ENCODE measurements at places on chromosomes 3 and 15.

DNA sequence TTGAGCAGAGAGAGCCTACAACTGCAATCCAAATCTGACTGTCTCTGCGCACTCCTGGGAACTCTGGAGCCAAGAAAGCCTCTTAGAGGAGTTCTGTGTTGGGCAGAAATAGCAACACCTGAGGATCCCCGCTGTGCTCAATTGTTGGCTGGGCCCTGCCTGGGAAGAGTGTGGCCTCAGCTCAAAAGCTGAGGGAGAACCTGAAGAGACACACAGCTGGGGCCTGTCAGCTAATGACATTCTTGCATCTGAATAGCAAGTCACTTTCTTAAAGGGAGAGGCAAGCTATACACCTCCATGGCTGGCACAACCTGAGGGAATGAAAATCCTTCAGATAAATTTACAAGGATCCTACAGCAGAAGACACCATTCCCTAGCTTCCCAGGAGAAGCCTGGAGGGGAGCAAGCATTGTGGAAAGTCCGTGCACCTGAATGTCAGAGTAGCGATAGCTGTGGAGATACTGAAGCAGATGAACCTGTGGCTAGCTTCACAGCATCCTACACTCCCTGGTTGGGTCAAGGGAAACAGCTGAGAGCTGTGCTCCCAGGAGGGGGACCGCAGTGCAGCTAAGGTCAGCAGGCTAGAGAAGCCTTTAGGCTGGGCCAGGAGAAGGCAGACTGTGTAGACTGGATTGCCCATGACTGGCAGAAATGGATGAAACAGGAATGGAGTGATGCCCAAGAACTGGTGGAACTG lies 159.9 kb upstream of the PFN2 start:
- DNase-seq, result no peak

DNA sequence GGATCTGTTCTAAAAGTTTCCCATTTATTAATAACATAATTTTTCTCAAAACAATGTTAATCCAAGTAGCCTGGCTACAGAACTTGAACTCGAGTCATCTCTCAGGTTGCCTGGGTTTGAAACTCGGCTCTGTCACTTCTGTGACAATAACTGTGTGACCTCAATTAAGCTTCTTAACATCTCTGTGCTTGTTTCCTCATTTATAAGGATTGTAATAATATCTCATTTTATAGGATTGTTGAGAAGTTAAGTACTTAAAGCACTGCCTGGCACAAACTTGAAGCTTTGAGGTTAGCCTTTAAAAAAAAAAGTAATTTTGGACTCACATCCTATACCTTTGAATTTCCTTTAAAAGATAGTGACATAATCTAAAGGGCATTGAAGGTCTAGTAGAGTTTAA lies 3.4 kb downstream of the RAB5A start:
- no peak for DNase-seq

DNA sequence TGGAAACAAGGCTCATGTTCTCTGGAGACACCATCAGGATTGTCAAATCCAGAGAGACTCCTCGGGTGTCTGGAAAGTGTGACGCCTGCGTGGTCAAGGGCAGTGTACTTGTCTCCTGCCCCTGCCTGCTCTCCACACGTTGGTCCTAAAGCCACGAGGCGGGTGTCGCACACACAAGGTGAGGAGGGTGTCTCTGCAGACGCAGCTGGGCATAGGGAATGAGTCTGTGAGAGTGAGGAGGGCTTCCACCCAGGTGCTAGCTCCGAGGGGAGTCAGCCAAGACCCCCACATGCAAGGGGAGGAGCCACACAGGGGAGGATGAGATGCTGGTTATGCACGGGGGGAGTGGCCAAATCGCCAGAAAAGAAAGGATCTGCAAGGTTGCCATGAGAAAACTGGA lies 27.9 kb upstream of the OCA2 start:
- DNase-seq, result no peak

DNA sequence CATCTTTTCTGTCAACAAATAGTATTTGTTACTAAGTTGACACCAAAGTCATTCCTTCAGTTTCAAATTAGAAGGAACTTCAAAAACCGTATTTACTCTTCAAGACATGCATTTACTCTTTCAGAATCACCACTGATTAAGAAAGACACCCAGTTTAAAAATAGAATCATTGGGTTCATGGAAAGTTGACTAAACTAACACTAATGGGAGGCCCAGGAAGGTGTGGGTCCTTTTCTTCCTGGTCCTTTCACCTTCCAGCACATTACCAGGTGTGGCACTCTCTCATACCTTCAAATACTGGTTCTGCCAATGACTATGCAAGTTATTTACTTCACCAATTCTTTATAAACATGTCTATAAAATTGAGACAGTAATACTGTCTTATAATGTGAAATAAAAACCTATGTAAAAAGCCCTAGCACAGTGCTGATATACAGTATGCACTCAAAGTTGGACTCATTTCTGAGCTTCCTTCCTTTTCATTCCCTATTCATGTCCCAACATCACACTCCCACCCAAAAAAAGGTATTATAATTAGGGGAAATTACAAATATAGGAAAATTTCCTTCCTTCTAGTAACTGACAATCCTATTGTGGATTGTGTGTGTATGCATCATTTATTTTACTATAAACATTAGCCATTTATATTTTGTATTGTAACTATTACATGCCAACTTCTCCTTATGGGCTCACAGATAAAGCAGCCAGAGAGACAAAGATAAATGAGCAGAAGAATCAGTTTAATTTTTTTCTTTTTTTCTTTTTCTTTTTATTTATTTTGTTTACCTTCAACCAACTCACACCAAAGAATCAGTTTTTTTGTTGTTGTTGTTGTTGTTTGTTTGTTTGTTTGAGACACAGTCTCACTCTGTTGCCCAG lies 48.9 kb downstream of the LRRFIP2 start:
- DNase-seq, result no peak

GRCh38 chr15:74418575-74419338 lies 15.0 kb downstream of the SEMA7A start:
- DNase-seq, result no peak

- no peak for DNase-seq
Measured at GRCh38 chr3:109137761-109138160, 1.2 kb downstream of the C3orf85 start.

GRCh38 chr3:119672776-119673175 lies 4.4 kb downstream of the COX17 start:
- DNase-seq, result no peak

DNA sequence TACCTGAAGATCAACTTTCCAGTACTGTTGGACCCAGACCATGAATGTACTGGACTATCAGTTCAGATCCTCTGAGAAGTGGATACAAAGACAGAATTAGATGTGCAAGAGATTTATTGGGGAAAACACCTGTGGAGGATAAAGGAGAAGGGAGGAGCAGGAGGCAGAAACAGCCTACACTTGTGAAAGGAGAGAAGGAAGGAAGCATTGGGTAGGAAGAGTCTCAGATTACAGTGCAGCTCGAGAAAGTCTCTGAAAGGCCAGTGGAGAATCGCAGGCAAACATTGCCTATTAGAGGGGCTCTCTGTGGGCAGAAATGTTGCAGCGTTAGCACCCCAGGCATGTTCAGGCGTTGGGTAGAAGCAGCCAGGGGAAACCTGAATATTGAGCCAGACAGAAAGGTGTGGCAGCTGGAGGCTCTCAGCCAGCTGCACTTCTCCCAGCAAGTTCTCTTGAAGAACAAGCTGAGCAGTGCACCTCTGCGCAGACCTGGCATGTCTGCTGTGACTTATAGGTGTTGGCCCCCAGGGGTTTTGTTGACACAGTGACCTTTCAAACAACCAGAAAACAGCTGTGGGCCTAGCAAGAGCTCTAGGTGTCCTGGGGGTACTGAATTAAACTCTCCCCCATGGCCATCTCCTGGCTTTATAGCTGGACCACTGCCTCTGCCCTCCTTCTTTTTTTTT lies 7.0 kb downstream of the CHST14 start:
- no peak for DNase-seq

GRCh38 chr3:69541711-69542088 lies 155.8 kb upstream of the FRMD4B start:
- no peak for DNase-seq

- DNase-seq, result no peak
Measured at GRCh38 chr15:93372208-93372864, 283.3 kb upstream of the RGMA start.

- DNase-seq, result no peak
Measured at GRCh38 chr3:127350172-127351050, 62.6 kb upstream of the PRR20G start.

GRCh38 chr15:45110256-45110820 lies 3.6 kb downstream of the DUOX2 start:
- DNase-seq, result no peak

GRCh38 chr3:189301479-189301878 lies 129.7 kb downstream of the TPRG1 start:
- no peak for DNase-seq

DNA sequence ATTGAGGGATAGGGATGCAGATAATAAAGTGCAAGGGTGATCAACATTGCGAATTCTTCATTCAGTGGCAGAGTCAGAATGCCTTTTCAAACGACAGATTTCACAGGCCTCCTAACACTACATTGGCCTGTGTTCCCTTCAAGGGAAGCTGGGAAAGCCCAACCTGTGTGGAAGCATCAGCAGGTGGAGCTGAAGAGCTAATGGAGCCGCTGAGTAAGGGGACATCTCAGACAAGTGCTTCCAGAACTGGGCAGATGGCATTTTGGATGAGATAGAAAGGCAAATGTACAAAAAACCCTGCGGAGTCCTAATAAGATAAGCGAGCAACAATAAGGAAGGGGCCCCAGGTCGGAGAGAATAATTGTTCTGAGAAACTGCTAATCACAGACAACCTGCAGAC lies 8.5 kb upstream of the SLC24A5 start:
- DNase-seq, result no peak
